ENCODE measurements at places on chromosomes 2 and 18.
A peak's percentile ranks its signal among the peaks of the same experiment; 100 is the strongest.

DNA sequence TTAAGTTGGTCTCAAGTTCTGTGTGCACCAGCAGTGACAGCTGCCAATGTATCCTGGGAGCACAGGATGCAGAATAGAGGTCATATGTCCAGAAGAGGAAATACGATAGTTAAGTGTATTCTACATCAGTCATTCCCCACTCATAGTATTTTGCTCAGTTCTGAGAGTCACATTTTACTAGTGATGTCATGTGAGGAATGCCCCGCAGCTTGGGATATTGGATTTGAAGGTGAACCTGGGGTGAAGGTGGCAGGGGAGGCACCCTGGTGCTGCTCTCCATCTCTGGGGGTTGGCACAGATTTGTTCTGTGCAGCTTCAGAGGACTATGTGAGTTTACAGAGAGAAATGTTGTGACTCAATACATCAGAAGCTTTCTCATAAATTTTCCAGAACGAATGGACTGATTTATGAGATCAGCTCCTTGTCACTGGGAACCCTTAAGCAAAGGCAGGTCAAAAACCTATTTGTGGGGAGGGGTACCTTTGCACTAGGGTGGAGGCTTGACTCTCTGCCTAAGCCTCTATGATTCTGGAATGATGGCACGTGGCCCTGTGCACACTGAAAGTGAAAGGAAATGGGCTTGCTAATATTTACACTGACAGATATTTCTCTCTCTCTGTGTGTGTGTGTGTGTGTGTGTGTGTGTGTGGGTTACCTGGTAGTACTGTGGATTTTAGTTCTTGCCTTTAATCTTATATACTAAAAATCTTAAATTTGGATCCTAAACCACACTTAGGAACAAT, 95.9 kb downstream of the NEB start:
- peak; percentile 9 for DNase-seq

DNA sequence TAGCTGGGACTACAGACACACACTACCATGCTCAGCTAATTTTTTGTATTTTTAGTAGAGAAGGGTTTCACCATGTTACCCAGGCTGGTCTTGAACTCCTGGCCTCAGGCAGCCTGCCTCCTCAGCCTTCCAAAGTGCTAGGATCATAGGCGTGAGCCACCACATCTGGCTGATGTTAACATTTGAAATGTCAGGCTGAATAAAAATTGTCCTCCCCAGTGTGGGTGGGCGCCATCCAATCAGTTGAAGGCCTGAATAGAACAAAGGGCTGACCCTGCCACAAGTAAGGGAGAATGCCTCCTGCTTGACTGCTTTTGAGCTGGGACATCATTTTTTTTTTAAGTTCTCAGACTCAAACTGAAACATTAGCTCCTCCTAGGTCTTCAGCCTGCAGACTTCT, 21.0 kb upstream of the RHOB start:
- DNase-seq: no peak

DNA sequence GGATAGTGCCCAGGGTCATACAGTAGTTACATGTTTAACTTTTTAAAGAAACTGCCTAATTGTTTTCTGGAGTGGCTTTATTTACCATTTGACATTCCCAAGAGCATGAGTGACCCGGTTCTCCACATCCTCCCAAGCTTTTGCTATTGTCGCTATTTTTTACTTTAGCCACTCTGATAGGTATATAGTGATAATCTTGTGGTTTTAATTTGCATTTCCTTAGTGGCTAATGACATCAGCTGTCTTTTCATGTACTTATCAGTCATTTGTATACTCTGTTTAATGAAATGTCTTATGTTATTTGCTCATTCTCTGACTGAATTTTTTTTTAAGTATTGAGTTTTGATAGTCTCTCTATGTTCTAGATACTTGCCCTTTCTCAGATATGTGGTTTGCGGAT, 109.7 kb upstream of the HS6ST1 start:
- DNase-seq: no peak

DNA sequence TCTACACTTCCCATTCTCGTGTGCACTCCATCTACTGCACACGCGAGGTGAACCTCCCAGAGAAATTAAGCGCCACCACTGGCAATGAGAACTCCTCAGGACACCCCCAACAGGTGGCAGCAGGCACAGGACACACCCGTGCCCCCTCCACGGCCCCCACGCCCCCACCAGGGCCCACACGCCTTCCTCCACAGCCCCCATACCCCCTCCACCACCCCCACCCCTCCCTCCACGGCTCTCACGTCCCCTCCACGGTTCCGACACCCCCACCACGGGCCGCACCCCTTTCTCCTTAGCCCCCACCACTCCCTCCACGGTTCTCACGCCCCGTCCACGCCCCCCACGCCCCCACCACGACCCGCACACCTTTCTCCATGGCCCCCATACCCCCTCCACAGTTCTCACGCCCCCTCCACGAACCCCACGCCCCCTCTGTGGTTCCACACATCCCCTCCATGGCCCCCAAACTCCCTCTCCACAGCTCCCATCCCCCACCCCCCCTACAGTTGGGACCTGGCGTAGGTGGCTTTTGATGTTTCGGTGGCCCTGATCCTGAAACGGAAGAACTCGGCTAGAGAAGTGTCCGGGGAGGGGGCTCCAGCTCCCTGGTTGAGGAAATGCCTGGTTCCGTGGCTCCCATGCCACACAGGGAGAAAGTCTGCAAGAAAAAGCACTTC, 110.8 kb downstream of the ZNF516 start:
- DNase-seq: no peak

DNA sequence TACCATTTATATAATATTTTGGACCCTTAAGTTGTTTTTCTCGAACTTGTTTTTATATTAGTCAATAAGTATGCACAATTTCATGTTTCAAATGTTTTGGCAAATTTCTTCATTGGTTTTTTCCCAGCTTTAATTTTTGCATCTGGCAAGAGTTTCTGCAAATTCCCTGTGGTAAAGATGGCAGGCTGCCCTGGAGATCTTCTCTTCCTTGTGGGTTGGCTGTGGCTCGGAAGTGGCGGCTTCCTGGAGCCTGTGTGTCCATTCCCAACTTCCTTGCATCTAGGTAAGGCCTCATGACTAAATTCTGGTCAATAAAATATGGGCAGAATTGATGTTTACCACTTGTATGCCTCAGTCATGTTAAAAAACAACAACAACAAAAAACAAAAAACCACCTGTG, 818.6 kb downstream of the EPHA4 start:
- DNase-seq: no peak

DNA sequence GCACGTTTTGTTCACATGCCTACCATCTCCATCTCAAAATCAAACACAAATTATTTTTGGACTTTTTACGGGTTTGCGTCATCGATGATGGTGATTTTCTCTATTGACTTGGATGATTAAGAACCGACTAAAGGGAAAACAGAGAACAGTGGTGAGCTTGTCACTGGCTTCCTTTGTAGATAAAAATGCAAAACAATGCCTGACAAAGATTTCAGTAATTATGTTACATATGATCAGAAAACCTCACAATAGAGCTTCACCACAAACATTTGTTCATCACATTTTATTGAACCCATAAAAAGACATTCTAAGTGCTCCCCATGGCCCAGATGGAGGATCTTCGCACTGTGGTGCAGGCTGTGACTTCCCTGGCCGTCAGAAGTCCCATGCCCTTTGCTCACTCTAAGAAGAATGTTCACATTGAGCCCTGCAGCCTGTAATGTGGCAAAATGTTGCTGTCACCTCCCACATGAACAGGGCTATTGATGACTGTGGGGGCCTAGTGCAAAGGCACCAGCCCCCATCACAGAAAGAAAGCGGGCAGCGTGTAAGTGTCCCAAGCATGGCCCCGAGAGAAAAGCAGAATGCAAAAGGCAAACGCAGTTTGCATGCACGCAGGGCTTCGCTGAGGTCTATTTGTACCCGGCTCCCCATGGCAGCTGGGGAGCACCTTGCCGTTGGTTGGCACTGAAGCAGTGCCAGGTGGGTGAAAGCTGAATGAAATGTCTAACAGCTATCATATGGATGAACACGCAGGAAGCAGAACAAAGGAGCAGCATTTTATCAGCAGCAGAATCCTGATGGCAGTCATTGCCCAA, 60.6 kb downstream of the BCL2 start:
- DNase-seq: no peak

GRCh38 chr2:149657401-149658040, 69.9 kb upstream of the MMADHC start:
- DNase-seq: no peak

- DNase-seq: no peak
These were observed 29.2 kb upstream of the DLX2 start for GRCh38 chr2:172131713-172132555.

All from stimulated activated CD4-positive, alpha-beta T cell treated with anti-CD3 and anti-CD28 coated beads, Interleukin-15, amount 100 ng/mL, for 1 hour (primary cell).